ENCODE measurements at places on chromosomes 3 and 15.

DNA sequence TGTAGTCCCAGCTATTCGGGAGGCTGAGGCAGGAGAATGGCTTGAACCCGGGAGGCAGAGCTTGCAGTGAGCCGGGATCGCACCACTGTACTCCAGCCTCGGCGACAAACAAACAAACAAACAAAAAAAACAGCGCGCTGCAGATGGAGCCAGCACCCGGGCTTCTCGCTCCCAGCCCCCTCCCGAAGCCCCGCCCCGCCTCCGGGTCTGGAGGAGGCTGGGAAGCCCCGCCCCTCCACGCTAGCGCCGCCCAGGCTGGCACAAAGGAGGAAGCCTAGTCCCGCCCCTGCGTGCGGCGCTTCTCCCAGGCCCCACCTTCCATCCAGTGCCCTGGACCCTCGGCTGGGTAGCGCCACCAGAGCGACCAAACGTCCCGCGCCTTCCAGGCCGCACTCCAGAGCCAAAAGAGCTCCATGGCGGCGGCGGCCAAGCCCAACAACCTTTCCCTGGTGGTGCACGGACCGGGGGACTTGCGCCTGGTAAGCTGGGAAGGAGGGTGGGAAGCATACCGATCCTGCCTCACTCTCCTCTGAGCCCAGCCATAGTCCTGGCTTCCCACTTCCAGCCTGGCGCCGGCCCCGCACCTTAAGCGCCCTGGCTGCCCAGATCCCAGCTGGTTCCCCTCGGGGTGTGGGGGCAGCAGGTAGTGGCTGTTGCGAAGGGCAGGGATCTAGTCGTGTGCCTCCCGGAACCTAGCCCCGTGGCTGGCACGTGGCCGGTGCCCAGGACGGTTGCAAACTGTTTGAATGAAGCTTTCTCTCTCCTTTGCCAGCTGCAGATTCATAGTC, at the start of gene SORD:
Gene SORD, plus strand, starts transcription at position 325 of the 788 bp plus-strand sequence. Its CDS starts 89 bp downstream, at position 414.
- DNase-seq, result peak; percentile 92

DNA sequence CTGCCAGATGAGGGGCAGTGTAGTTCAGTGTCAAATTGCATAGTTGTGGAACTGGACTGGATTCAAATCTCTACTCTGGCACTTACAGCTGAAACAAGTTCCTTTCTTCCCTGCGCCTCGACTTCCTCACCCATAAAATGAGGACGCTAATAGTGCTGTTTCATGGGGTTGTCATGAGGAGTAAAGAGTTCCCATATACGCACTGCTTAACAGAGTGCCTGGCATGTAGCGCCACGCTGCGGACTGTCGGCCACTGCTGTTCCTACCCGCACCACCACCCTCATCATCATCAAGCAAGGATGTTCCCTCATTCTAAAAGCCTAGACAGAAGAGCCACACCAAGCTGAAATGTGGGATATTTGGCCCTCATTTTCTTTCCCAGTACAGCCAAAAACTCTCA, 91.9 kb downstream of the CHDH start:
- no peak for DNase-seq

DNA sequence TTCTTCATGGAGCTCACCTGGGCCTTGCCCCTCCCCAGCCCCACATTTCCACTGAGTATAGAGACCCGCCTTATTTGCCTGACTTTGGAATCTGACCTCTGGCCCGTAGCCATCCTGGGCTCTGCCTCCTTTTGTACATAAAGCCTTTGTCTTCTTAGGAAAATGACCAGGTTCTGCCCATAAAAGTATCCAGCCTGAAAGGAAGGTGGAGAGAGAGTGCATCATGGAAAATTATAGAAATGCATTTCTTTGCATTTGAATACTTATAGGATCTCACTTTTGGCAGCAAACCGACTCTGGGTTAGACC, 3.6 kb upstream of the SH2D7 start:
- DNase-seq, result no peak

- DNase-seq, result no peak
Observed at GRCh38 chr3:17810759-17811158, 68.3 kb upstream of the TBC1D5 start.

DNA sequence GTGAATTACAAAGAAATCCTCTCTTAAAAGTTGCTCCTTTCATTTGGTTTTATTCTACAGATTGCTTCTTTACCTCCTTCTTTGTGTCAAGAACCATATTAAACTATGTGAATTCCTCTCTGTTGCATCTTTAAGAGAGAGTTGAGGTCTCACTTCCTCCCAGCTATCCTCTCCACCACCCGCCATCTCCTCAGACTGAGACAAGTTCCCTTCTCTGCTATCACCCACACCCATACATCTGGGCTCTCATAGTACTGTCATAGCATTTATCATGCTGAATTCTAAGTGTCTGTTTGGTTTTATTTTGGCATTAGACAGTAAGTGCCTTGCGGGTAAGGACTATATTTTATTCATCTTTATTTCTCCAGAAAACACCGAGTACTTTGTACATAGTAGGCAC, 54.2 kb downstream of the B3GALNT1 start:
- no peak for DNase-seq

- no peak for DNase-seq
Observed at GRCh38 chr15:73589766-73590165, 43.4 kb downstream of the NPTN start.

DNA sequence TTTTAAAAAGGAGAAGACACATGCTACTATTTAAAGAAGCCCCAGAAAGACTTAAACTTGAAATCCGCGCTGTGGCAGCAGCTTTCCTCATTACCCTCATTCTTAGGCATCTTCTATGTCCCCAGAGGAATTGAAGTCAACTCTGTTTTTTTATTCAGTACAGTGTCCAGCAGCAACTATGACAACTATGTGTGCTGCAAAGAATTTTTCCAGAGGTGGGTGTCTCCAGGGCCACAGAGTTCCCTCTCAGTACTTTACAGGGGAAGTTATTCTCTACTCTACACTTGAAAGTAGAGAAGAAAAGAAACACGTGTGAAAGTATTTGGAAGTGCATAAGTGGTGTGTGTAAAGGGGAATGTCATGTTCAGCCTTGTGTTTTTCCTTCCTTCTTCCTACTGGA, 32.0 kb downstream of the GATM start:
- no peak for DNase-seq

GRCh38 chr15:57114070-57114469, 195.6 kb downstream of the TCF12 start:
- no peak for DNase-seq

DNA sequence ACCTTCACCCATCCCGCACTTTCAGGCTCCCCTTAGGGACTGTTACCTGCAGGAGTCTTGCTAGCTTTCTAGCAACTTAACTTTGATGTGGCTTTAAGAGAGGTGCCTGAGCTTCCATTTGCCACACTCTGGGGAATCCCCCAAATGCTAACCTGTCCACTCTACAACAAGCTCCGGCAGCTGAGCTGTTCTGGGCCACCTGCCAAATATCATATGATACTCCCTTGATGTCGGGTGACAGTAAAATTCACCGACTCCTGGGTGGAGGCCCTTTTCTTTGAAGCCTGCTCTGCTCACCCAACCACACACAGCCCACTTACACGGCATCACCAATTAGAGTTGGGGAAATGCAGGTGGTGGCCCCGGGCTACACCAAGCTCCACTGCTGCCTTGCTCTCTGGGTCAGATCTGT, 38.0 kb upstream of the XCR1 start:
- peak; percentile 66 for DNase-seq

GRCh38 chr3:170420307-170420821, 1.7 kb downstream of the CLDN11 start:
- no peak for DNase-seq

DNA sequence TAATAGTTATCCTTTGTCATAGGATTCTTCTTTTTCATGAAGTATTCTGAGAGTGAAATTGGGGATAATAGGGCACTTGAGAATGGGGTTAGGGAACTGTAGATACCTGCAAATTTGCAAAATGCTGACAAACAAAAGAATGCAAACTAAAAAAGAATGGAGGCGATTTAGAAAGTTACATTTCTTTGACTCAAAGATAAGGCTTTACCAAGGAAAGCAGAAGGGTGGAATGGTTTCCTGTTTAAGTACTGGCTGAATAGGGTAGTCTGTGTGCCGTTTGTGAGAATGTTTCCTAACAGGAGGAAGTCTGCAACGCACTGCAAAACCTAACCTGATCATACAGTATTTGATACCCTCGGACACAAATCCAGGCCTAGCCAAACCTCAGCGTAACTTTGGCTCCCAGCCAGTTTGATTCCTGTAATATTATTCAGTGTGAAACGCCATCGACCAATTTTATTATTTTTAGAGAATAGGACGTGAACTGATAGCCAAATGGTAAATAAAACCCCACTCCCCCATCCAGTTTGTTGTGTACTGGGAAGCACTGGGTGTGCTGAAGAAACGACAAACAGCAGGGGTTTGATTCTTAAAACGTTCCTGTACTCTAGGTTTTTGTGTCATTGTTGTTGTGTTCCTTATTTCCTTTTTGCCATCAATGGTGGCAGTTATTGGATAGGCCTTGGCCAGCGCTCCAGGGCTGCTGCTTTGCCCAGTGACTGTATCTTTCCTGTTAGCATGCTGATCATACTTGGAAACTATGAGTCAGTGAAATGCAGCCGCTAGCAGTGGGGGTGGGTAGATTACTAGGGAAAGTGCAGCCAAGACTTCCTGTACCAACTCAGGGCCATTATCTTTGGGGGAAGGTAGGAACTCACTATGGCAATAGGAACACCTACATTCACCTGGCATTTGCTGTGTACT, 148.0 kb upstream of the TBL1XR1 start:
- DNase-seq, result peak; percentile 85

DNA sequence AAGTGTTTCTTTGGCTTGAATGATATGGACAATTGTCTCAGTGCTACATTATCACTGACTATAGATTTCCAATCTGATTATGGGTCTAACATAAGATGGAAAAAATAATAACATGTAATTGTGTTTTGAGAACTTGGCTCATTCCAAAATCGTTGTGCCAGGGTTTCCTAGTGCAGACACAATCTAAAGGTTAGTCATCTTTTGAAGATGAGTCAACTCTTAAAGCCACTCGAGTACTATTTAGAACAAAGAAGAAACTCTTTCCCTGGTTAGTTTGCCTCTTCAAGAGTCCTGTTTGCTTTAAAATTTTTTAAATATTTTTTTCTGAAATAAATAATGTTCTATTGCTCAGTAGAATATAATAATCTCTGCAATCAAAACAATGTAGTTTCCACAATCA, 301.0 kb downstream of the CADM2 start:
- DNase-seq, result no peak

- DNase-seq, result no peak
Observed at GRCh38 chr15:46137443-46137842, 502.6 kb downstream of the SQOR start.

GRCh38 chr3:36923523-36923943, 21.3 kb downstream of the TRANK1 start:
- no peak for DNase-seq

- DNase-seq, result no peak
Observed at GRCh38 chr15:38323895-38324294, 71.3 kb downstream of the SPRED1 start.

DNA sequence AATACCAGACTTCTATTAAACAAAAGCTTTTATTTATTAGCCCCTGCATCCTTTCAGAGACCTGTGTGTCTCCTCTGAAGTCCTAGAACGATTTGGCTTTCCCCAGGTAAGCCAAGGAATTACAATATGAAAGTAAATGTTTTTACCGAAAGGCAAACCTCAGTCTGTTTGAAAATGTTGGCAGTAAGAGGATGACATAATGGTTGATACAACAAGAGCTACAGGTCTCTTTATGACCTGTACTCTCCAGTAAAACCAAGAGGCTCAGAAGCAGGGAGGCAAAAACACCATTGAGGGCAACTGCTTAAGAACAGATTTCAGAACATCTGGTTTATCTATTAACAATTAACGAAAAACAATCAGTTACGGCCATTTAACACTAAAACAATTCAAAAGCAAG, 107.8 kb downstream of the ADAM10 start:
- DNase-seq, result no peak

DNA sequence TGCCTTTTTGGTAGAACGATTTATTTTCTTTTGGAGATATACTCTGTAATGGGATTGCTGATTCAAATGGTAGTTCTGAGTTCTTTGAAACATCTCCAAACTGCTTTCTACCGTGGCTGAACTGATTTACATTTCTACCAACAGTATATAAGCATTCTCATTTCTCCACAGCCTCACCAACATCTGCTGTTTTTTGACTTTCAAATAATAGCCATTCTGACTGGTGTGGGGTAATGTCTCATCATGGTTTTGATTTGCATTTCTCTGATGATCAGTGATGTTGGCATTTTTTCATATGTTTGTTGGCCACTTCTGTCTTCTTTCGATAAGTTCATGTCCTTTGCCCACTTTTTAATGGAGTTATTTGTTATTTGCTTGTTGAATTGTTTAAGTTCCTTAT, 154.0 kb downstream of the ABHD5 start:
- no peak for DNase-seq

GRCh38 chr3:25033407-25034029, 394.5 kb upstream of the RARB start:
- no peak for DNase-seq

- DNase-seq, result no peak
Observed at GRCh38 chr3:10334459-10334858, 13.5 kb upstream of the SEC13 start.

GRCh38 chr15:48966595-48967301, 3.0 kb upstream of the SHC4 start:
- DNase-seq, result no peak

DNA sequence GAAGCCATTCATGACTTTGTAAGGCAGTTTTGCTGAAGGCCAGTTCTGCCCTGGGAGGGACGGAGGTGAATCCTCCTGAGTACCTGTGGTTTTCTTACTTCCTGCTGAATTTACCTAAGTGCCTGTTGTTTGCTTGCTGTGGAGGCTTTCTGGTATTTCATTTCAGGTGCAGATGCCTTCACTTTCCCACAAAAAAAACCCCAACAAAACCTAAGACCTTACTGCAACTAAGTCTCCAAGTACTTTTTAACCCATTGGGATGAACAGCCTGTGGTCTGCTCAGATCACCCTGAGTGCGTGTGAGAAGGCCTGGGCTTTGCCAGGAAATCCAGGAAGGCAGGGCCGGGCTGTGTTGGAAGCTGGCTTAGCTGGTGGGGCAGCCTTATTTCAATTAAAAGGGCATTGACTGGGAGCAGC, 65.3 kb downstream of the IGF1R start:
- no peak for DNase-seq

DNA sequence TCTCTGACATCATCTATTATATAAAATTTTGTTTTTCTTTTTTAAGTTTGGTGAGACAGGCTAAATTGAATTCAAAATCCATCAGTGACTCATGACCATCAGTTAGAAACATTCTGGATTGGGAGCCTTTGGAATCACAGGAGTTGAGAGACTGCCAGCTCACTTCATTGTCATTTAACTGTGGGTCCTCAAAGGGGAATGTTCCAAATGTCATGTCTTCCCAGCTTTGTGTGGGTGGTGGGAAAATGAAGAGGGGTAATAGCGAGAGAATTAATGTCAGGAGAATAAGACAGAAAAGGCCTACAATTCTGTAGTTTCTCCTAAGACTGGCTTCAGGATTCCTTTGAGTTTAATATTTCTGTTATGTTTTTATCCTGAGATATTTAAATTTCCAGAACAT, 1051.9 kb downstream of the FHIT start:
- DNase-seq, result no peak

GRCh38 chr3:118077332-118077731, 957.3 kb downstream of the IGSF11 start:
- DNase-seq, result no peak

- no peak for DNase-seq
Observed at GRCh38 chr15:25243800-25244097, 195.1 kb downstream of the UBE3A start.

GRCh38 chr3:49641921-49642707, 32.0 kb upstream of the APEH start:
- no peak for DNase-seq

GRCh38 chr3:42749753-42750231, 23.3 kb downstream of the CCDC13 start:
- DNase-seq, result no peak

Data from renal pelvis (tissue), 12 donors.